Activated naive CD4-positive, alpha-beta T cell (primary cell): ENCODE measurements at places on chromosomes 11 and 22.
A peak's percentile ranks its signal among the peaks of the same experiment; 100 is the strongest.

DNA sequence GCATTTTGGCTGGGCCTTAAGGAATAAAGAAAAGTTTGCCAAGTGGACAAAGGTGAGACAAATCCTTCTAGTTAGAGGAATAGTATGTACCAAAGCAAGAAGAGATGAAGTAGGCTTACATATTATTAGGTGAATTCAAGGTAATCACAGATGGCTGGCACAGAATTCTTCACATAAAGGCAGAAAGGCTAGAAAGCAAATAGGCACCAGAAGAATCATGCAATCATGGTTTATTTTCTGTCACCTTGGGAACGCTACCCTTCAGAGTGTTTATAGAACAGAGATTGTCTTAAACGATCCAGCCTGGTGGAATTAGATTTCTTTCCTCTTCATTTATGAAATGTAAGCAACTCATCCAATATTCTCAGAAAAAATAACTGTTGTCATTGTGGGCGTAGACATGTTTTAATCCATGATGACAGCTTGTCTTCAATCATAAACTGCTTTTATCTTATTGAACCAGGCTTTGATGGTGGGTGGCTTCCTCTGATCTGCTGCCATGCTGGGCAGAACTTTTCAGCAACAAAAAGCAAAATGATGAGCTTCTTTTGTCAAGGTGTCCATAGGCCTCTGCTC lies 49.0 kb upstream of the CSNK2A3 start:
- DNase-seq: no peak

DNA sequence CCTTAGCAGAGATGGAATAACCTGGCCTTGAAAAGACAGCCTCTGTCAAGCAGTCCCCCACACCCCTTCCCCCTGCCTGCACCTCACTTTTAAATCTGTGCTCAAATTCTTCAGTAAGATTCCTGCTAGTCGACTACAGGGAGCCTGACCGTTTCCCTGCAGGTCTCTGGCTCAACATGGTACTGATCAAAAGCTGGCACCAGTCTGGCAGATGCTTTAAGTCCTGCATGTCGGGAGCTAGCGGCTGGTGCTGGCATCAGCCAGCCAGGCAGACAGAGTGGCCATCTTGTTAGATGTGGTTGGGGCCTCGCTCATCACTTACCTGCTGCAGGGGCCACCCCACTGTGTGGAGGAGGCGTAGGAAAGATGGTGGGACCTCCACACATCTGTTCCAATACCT lies 204.4 kb upstream of the SORL1-AS1 start:
- DNase-seq: no peak

GRCh38 chr11:63805844-63806415 lies 7.3 kb upstream of the SPINDOC start:
- no peak for DNase-seq

GRCh38 chr11:122690801-122691548 lies 35.5 kb downstream of the UBASH3B start:
- no peak for DNase-seq

DNA sequence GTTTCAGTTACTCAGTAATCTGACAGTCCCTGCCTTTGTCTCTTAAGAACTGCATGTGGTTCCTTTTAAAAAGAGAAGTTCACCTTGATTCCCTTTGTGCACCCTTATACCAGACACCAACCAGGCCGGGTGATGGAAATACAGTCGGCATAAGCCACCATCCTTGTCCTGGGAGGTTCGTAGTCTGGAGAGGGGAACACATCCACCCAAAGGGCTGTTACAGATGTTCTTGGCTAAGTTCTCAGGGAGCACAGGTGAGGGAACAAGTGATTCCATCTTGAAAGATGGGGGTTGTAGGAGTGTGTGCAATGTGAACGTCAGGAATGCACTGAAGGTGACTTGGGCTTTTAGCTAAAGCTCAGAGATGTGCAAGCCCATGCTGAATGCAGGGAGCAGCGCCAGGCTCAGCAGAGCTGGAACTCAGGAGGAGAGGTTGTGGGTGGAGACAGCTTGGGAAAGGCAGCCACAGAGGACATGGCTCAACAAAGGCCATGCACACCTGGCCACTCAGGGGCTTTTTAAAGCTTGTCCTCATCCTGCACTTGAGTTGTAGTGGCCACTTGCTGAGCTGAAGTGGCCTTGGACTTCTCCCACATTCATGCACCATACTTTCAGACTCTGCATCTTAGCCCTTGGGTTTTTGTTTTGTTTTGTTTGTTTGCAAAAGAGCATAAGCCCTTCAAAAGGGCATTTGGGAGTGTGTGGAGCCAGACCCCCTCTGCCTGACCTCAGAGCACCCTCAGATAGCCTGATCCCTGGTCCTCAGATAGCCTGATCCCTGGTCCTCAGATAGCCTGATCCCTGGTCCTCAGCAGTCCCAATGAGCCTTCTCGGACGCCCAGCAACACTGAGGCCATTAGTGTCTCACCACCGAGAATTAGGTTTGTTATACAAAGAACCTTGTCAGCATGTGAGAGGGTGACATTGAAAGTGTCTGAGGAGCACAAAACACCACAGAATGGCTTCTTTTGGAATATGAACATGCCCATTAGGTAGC lies 12.7 kb upstream of the TMA7B start:
- no peak for DNase-seq

- no peak for DNase-seq
Measured at GRCh38 chr22:20591660-20592310, 84.4 kb downstream of the MED15 start.

GRCh38 chr11:64019106-64020037 lies 16.4 kb upstream of the FLRT1 start:
- DNase-seq: no peak

DNA sequence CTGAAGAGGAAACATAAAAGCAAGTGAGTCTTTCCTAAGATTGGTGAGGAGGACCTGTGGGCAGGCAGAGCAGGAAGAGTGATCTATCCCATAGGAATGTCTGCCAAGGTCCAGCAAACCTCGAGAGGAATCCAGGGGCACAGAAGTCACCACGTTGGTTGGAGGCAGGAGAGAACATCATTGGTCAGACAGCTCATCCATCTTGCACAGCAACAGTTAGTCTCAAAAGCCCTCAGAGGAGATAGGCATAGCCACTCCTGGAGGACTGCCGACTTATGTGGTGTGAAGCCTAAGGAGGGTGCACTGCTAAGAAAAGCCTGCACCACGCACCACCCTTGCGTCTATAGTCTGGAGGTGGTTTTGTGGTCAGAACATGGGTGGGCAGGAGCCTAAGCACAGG lies 109.1 kb downstream of the RASSF10 start:
- no peak for DNase-seq

GRCh38 chr11:2432628-2433071 lies 11.7 kb downstream of the TRPM5 start:
- no peak for DNase-seq

DNA sequence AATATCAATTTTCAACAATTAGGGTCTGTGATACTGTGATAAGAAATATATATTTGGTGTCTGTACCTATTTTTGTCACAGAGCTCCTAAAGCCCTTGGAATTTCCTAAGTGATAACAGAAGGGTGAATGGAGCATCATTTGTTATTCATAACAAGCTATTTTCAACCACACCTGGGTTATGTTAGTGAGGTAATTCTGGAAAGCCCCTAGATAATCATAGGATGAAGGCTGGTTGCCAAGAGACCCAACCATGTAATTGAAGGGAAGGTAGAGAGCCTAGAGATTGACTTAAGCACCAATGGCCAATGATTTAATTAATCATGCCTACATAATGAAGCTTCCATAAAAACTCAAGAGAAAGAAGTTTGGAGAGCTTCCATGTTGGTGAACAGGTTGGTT lies 109.4 kb downstream of the KIF18A start:
- no peak for DNase-seq

GRCh38 chr22:20246368-20247009 lies 21.6 kb downstream of the RTN4R start:
- DNase-seq: no peak

DNA sequence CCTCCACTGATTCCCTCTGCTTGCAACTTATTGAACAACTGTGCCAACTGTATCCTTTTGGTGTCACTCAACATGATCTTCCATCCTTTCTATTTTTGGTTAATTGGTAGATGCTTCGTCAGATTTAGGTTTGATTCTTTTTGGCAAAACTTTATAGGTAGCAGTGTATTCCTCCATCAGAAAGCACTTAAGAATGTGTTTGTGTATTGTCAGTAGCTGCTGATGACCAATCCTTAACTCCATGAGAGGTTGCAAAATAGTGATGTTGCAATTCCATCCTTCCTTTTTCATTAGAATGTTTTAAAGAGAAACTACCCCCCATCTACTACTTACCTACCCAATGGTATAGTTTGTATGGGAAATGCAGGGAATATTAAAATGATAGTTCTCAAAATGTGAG lies 22.1 kb downstream of the FAM76B start:
- DNase-seq: no peak

GRCh38 chr11:27558401-27558800 lies 51.8 kb upstream of the LIN7C start:
- DNase-seq: no peak

- peak; percentile 50 for DNase-seq
Measured at GRCh38 chr22:17777005-17777716, 2.9 kb upstream of the BID start.

DNA sequence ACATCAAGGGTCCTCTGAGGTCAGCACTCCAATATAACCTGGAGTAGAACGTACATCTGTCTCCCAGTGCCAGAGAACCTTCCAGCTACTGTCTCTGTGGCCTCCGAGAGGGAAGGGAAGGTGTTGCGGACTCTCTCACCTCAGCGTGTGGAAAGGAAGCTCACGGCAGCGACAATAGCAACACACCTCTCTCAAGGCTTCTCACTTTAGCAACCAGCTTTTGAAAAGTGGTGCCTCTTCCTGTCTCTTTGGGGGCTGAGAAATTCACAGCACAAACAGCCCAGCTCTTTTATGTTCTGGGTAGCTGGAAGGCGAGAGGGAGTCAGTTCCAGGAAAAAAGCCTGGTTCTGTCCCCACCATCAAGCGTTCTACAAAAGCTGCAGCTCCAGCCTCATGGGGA lies 156.9 kb upstream of the TBCEL start:
- DNase-seq: no peak

GRCh38 chr11:119077839-119078238 lies 6.8 kb upstream of the HMBS start:
- DNase-seq: no peak

GRCh38 chr11:20131788-20132666 lies 28.2 kb downstream of the DBX1 start:
- DNase-seq: peak; percentile 22

DNA sequence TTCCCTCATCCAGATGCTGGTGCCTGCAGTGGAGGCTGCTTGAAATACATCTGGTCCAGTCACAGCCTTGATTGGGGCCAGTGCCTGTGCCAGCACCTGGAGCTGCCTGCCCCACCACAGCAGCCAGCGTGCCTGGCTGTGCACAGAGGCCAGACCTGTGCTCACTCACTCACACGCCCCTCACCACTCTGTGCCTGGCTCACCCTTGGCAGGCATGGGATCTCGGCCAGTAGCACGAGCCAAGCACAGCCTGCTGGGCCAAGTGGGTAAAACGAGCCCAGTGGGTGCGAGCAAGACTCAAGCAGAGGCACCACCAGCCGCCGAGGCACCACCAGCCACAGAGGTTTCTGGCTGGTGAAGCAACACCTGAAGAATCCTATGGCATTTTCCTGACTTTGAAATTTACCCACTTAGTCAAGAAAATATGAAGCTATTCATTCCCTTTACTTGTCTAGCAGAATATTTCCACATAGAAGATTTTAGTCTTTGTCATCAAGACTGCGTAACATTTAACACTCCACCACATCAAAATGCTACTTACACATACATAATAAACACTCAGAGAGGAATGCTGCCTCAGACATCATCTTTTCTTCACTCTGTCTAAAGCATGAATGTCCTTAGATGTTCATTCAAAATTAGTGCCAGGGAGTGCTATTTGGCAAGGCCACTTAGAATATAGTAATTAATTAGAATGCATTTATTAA lies 424.3 kb upstream of the FAT3 start:
- no peak for DNase-seq
